Fibroblast of lung (primary cell): ENCODE measurements at places on chromosomes 7 and 10. TPM values are rescaled to one million over a fixed set of nuclear protein-coding genes. Genes with fewer than 3 reads are reported as not detected.
A peak's percentile ranks its signal among the peaks of the same experiment; 100 is the strongest.

MORN4 gene
- polyA plus RNA-seq, result 11.0 and 13.2 TPM in 2 replicates

DNA sequence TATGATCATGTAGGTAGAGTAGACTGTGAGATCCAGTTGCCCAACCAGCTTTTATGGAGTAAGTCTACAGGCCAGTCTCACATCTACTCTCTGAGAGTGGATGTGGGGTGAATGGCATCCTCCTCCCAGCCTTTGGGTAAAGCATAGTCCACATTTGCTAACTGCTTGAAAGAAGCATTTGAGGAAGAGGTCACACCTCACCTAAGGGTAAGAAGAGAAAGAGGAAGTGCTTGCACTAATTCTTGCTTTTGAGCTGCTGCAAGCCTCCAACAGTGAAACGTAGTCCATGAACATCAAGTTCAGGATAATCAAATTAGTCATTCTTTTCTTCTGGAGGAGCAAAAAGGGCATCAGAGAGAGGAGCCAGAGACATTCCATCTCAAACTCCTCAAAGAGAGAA lies 93.9 kb upstream of the AGR3 start:
- no peak for DNase-seq

- DNase-seq, result no peak
These were observed 104.6 kb downstream of the FOXP2 start for GRCh38 chr7:114519240-114519639.

- DNase-seq, result peak; percentile 89
These were observed 550.3 kb downstream of the GRM8 start for GRCh38 chr7:126702242-126703016.

- no peak for DNase-seq
These were observed 17.0 kb downstream of the TRPV5 start for GRCh38 chr7:142916508-142916907.

GRCh38 chr7:112881-113280 lies 79.5 kb upstream of the FAM20C start:
- no peak for DNase-seq
